ENCODE measurements at places on chromosomes 13 and 19.

DNA sequence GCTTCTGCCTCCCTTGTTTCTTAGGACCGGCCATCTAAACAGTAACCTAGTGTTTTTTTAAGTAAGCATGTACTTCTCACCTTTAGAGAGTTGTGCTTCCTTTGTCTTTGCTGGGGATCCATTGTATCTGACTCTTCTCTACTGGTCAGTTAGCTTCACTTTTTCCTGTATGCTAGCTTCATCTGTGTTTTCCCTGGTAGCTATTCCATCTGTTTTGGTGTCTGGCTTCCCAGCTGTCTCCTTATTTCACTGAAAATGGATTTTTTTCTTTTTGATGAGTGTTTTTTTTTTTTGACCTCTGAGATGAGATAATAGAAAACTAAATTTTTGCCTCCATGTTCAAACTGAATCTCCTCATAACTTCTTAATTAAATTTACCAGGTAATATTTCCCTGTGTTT lies 637.0 kb upstream of the SLC10A2 start:
- no peak for DNase-seq

- no peak for DNase-seq
Measured at GRCh38 chr13:98328511-98328910, 151.4 kb upstream of the RNF113B start.

DNA sequence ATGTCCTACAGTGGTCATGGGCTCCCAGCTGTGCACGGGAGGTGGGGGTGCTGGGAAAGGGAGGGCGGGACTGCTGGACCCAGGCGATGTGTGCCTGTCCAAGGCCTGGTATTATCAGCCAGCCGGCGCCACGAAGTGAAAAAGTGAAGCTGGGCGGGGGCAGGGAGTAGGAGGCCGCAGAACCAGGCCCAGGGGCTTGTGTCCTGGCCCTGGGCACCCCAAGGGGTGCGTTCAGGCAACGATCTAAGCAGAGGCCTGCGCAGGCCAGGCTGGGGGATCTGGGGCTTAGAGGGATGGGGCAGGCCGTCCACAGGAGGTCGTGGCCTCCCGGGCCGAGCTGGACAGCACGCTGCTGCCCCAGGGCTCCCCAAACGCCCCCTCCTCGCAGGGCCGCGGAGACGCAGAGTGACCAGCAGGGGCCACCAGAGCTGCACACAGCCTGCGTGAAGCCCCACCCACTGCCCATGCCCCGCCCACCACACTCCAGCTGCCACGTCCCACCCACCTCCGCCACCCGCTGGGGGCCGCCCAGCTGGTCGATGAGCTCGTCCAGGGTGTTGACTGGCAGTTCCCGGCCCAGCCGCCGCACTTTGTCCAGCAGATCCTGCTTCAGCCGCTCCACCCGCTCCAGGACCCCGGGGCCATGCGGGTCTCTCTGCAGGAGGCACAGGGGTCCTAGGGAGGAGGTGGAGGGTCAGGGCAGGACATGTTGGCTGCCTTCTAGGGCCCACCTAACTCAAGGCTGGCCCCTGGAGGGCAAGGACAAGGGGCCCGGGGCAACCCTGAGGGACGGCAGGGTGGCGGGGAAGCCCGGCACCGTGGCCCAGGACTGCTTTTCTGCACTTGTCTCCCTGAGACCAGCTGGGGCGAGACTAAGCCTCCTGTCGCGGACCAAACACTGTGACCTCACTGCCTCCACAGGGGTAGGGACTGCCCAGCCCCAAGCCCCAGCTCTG lies 9.5 kb downstream of the GPX4 start:
- DNase-seq = peak; percentile 36

DNA sequence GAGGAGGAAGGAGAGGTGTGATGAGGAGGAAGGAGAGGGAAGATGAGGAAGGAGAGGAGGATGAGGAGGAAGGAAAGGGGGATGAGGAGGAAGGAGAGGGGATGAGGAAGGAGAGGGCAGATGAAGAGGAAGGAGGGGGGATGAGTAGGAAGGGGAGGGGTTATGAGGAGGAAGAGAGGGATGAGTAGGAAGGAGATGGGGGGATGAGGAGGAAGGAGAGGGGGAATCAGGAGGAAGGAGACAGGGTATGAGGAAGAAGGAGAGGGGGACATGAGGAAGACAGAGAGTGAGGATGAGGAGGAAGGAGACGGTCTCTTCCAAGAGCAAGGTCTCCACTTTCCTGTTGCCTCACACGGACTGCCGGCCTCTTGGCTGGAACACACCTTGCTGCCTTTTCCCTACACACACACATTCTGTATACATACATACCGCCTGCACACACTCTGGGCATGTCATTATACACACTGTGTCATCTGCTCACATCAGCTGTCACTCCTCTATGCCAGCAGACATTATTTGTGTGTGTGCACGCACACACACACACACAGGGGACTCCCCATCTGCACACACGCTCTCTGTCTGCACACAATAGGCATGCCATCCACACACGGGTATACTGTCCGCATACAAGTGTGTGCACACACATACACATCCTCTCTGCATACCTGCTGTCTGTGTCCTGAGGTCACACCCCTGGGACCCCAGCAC lies 11.1 kb upstream of the VSTM2B start:
- DNase-seq = no peak

GRCh38 chr19:11587975-11588631 lies 9.2 kb upstream of the ZNF627 start:
- DNase-seq = no peak

- DNase-seq = no peak
Measured at GRCh38 chr19:17460372-17461230, at the start of gene NXNL1. TSS of gene NXNL1 (minus strand) at chr19:17460926. CDS start at chr19:17460869, 57 bp downstream.

DNA sequence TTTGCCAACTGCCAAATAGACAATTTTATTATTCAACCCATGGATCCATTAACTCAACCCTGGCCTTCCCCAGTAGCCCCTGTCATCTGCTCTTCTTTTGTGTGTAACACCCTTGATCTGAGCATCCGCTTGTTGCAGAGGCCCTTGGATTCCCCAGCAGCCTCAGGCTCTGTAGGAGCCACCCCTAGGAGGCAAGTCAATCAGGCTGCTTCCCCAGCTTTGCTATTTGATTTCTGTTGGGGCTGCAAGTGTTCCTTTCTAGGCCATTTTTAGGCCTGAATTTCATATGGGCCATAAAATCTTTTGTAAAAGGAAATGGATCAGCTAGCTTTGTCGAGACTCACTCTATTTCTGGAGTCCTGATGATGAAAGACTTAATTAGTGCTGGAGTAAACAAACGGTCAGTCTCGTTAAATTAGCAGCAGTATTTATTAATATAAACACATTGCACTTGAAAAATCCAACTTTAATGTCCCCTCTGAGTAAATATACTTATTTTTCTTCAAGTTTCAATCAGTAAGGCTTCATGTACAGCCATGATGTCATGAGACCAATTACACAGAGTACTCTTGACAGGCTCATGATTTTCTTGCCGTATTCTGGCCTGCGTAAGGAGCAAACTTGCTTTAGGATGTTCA lies 105.3 kb downstream of the RGCC start:
- no peak for DNase-seq

Measured in BJ (cell line).